ENCODE measurements at places on chromosomes 6 and 20.

- DNase-seq = no peak
Measured at GRCh38 chr6:5563086-5563485, 301.8 kb downstream of the FARS2 start.

GRCh38 chr6:88120635-88121034 is 45.5 kb downstream of the CNR1 start:
- no peak for DNase-seq

GRCh38 chr6:52155791-52156576 is 30.2 kb upstream of the IL17A start:
- no peak for DNase-seq

DNA sequence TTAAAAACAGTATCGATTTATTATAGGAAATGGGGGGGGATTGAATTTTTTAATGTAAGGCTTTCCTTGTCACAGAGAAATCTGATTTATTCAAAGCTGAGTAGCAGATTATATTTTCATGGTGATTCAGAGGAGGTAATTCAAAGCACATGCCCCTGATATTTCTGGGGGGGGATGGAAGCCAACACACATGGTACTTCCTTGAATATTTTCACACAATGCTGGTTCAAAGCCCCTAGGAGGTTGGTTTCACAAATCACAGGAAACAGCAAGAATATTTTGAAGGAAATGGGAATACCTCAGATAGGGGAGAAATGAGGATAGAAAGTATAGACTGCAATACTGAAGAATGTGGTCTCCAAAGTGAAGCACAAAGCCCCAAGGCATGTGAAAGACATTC is 98.8 kb downstream of the RTN4IP1 start:
- no peak for DNase-seq

DNA sequence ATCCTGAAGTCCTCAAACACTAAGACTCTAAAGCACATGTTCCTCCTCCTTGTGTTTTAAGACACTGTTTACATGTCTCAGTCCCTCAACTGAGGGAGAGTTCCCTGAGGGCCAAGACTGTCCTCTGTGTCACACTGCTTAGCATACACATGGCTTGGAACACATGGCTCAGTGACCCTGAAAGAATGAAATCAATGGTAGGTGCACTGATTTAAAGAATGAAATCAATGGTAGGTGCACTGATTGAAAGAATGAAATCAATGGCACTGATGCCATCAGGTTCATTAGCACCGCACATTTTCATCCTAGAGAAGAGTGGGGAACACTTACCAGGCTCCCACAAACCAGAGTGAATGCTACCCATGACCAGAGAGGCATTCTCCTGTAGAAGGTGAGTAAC is 9.8 kb downstream of the TOMM34 start:
- no peak for DNase-seq

DNA sequence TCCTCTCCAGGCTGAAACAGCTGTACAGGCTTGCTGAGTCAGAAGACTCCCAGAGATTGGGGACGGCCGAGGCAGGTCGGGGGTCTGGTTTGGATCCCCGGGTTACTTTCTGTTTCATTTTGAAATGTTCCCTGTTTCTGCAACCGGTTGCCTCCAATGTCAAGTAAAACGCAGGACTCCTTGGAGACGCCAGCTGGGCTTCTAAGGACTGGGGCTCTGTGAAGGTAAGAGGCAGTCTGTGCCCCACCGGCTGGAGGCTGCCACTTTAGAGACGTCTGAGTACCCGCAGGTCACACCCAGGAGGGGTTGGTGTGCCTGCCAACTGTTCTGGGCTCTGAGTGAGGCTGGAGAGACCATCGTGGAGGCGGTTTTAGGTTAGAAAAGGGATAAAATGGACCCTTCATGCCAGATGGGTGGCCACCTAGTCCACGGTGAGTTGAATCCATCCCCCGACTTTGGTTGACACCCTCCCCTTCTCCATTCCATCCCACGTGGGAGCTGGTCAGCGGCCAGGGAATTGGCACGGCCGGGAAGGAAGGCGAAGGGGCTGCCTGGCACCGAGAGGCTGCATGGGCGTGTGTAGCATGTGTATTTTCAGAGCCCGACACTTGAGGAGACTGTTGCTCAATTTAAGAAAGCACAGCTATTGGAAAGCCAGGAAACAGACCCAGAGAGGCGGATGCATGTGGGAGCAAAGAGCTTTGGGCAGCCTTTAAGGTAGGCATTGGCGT is 240.9 kb downstream of the PHACTR1 start:
- no peak for DNase-seq

Data from vagina (tissue), 2 donors.